ENCODE measurements at places on chromosomes 2 and 18.

- DNase-seq: no peak
Measured at GRCh38 chr18:79955302-79956075, 4.0 kb upstream of the SLC66A2 start.

- DNase-seq: peak; percentile 72
Measured at GRCh38 chr18:74116633-74117554, 30.7 kb downstream of the FBXO15 start.

DNA sequence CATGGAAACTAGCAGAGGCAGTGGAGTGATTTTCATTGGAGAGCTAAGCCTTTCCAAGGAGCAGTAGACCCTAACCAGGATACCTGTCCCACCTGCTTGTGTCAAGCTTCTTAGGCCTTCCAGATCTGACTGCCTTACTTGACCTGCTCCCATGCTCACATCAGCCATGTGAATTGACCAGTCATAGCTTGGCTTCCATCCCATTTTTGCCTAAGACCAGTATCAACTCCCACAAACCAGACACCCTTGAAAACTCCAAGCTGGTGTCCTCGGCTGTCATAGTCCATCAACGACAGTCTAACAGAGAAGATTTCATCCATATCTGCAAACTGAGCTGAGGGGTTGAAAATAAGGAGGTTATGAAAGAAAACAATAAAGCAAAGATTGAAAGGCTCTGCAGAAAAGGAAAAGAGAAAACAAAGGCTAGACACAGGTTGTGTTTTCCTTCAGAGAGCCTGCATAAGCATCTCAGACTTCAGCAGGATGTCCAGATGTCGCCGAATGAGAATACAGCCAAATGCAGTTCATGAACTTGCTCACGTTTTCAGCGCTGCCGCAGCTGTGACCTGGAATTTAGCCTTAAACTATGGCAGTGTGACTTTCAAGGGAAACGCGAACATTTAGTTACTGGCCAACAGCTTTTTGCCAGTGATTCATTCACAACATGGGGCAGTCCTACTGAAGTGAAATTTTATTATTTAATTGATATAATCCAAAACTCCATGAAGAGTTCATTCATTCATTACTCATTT lies 868.1 kb upstream of the ID2 start:
- no peak for DNase-seq

GRCh38 chr18:74152857-74153256 lies 4.5 kb downstream of the TIMM21 start:
- no peak for DNase-seq

DNA sequence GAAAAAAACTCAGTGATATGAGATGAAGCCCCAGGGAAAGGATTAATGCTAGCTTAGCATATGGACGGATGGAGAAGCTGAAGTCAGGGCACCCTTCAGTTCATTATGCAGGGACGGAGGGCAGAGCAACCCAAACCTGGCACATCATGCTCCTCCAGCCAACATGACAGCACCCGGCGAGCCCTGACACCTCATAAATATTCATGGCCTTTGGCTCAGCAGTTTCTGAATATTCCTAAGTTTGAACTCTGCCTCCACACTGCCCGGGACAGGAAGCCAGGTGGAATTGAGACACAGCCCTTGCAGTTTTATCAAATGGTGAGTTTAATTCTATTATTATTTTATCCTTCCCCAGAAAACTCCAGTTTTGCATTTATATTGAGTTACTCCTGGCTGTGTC lies 87.3 kb upstream of the SH3BP4 start:
- no peak for DNase-seq

GRCh38 chr2:178234648-178235047 lies 40.3 kb downstream of the OSBPL6 start:
- DNase-seq: peak; percentile 67

- no peak for DNase-seq
Measured at GRCh38 chr2:106065983-106066820, 127.9 kb downstream of the UXS1 start.

DNA sequence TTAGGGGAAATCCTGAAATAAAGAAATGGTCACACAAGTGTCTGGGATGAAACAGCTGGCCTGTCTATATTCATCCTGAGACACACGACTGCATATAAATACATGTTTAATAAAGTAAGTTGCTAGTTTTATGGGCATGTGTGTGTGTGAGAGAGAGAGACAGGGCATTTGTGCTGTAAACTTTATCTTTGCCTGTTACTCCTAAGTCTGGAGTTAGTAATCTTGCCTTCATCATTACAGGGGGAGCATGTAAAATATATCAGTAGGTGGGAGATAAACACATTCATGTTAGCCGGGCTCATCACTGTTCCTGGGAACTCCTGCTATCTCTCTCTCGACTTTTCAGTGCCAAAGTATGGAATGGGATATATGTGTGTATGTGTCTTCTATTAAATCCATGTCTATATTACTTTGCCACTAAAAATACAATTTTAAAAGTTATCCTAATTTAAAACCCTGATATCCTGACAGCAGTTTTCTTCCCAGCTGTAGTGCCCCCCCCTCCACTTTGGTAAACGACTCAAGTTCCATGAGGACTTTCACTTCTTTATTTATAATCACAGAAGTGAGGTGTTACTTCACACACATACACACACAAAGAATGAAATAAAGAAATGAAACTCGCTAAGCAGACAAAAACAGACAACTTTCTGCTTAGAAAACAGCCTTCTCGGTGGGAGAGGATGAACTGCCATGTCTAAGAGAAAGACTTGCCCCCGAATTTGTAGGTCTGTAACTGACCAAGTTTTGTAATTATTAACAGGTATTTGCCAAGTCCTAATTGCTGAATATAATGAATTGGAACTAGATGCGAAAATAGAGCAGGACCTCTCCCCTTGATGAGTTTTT lies 947 bp downstream of the ZEB2 start:
- peak; percentile 30 for DNase-seq

DNA sequence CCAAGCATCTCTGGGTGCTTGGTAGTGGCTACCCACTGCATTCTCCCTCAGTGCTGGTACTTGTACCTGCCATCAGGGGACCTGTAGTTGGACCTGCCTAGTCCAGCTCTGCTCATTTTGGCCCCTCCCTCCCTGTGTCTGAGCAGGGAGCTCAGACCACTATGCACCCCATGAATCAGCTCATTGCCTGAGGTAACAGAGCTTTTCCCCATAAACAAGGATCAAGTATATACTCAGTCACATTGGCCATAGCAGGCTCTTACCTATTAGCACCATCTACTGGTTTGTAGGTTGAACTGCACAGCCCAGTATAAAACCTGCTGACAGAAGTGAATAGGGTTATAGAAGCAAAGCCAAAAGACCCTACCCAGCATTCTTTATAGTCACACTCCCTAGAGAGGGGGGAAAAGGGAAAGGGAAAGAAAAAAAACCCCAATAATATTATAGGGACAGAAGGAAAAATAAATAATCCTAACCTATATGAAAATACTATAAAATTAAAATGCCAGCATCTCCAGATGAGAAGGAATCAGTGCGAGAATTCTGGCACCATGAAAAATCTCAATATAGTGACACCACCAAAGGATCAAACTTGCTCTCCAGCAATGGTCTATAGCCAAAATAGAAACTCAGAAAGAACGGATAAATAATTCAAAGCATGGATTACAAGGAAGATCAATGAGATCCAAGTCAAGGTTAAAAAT lies 6.9 kb upstream of the FLACC1 start:
- peak; percentile 65 for DNase-seq

GRCh38 chr18:1541478-1541877 lies 636.8 kb downstream of the ADCYAP1 start:
- no peak for DNase-seq

- DNase-seq: no peak
Measured at GRCh38 chr2:97751752-97752151, 38.4 kb downstream of the ZAP70 start.

DNA sequence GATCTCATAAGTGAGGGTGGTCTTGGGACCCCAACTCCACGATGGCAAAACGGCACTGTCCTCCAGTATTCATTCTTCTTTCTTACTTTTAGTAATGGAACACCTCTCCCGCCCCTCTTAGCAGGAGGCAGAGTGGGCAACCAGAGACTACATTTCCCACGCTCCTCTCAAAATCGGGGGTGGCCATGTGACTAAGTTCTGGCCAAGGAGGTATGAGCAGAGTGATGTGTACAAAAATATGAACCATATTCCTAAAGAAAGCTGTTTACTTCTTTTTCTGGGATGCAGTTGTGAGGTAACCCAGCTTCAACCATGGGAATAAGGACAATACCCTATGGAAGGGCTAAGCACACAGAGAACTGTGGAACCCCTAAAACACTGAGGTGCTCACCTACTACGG lies 12.8 kb downstream of the REV1 start:
- no peak for DNase-seq

DNA sequence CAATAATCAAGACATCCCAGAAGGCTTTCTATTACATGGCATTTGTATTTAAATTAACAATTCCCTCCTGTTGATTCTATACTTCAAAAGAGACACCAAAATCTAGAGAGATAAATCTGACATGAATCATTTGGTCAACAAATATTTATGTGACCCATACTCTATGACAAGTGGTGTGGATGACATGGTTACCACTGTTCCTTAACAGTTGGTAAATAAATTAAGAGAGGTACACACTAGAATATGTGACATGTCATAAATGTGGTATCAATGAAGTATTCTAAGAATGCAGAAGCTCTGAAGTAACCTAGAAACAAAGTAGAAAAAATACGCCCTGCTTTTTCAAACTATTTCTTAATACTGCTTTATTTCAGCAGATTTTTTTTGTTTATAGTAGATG lies 255.4 kb downstream of the EXOC6B start:
- no peak for DNase-seq

GRCh38 chr2:5846881-5847280 lies 154.7 kb downstream of the SOX11 start:
- DNase-seq: no peak

GRCh38 chr18:52541056-52541455 lies 201.1 kb downstream of the DCC start:
- DNase-seq: no peak

- DNase-seq: peak; percentile 29
Measured at GRCh38 chr2:176637486-176638166, 368.4 kb downstream of the MTX2 start.

GRCh38 chr2:44974064-44974715 lies 32.7 kb downstream of the SIX3 start:
- DNase-seq: peak; percentile 82

DNA sequence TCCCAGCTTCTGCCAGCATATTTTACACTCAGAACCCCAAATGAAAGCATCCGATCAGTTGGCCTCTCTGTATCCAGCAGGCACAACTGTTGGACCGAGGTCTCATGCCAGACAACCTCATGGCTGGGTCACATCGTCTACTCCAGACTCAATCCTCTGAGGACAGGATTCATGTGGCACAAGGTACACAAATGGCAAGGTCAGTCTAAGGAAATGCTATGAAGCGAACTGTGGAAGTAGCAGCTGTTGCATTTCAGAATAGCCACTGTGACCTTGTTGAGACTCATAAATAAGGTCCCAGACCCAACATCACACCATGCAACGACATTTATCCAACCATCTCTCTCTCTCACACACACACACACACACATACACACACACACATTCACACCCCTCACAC lies 7.1 kb upstream of the FZD7 start:
- no peak for DNase-seq

- no peak for DNase-seq
Measured at GRCh38 chr2:44889096-44889495, 52.4 kb upstream of the SIX3 start.

GRCh38 chr2:220198896-220199295 lies 571.5 kb downstream of the SLC4A3 start:
- DNase-seq: peak; percentile 97

GRCh38 chr18:3827236-3827845 lies 377.4 kb downstream of the TGIF1 start:
- DNase-seq: no peak

GRCh38 chr2:227461811-227462461 lies 10.0 kb upstream of the AGFG1 start:
- no peak for DNase-seq

- peak; percentile 20 for DNase-seq
Measured at GRCh38 chr2:174058026-174058425, 92.9 kb upstream of the SP3 start.

DNA sequence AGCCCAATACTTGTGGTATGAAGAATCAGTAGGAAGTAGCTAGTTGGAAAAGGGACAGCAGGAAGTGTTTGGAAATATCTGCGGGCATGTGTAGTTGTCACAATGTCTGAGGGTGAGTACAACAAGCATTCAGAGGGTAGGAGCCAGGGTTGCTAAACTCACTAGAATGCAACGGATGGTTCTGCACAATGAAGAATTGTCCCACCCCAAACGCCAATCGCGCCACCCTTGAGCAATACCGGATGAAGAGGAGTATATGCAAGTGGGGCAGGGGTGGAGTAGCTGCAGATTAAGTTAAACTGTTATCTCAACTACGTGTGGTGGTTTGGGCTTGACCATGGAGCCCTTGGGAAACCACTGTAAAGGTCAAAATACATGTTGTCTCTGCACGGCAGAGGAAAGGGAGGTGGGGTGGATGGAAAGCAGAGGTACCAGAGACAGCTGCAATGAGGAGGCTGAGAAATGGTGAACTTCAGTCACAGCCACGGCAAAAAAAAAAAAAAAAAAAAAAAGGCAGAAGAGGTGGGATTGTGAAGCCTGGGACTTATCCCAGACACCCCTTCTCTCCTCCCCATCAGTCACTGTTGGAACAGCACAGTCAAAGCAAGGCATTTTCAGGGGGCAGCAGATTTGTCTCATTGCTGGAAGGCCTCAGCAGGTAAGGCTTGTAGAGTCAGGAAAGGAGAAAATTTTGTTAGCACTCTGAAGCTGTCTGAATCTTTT lies 5.2 kb downstream of the CCL20 start:
- DNase-seq: peak; percentile 98

DNA sequence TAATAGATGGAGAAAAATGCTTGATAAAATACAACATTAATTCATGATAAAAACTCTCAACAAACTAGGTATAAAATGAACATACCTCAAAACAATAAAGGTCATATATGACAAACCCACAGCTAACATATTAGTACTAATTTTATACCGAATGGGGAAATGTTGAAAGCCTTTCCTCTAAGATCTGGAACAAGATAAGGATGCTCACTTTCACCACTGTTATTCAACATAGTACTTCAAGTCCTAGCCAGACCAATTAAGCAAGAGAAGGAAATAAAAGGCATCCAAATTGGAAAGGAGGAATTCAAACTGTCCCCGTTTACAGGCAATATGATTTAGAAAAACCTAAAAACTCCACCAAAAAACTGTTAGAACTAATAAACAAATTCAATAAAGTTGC lies 61.5 kb upstream of the CTIF start:
- no peak for DNase-seq
